ENCODE measurements at places on chromosomes 11 and 22.
A peak's percentile ranks its signal among the peaks of the same experiment; 100 is the strongest.

GRCh38 chr11:100823360-100823759 lies 136.3 kb downstream of the ARHGAP42 start:
- DNase-seq = no peak

DNA sequence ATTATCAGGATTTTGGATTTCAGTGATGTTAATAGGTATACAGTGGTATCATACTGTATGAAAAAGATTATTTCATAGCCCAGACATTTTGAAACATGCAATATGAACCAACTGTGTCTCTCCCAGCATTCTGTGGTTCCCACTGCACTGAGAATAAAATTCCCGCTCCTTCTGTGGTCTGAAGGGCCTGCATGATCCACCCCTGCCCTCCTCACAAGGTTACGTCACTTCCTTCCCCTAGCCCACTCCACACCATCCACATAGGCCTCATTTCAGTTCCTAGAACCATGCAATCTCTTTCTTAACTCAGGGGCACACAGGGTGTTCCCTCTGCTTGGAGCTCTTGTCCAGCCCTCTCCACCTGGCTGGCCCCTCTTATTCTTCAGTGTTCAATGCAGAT lies 103.1 kb downstream of the TSPAN18 start:
- DNase-seq = no peak

- no peak for DNase-seq
These were observed 522 bp downstream of the RHOG start for GRCh38 chr11:3840004-3840869.

- no peak for DNase-seq
These were observed 24.9 kb upstream of the WNT11 start for GRCh38 chr11:76231121-76231738.

DNA sequence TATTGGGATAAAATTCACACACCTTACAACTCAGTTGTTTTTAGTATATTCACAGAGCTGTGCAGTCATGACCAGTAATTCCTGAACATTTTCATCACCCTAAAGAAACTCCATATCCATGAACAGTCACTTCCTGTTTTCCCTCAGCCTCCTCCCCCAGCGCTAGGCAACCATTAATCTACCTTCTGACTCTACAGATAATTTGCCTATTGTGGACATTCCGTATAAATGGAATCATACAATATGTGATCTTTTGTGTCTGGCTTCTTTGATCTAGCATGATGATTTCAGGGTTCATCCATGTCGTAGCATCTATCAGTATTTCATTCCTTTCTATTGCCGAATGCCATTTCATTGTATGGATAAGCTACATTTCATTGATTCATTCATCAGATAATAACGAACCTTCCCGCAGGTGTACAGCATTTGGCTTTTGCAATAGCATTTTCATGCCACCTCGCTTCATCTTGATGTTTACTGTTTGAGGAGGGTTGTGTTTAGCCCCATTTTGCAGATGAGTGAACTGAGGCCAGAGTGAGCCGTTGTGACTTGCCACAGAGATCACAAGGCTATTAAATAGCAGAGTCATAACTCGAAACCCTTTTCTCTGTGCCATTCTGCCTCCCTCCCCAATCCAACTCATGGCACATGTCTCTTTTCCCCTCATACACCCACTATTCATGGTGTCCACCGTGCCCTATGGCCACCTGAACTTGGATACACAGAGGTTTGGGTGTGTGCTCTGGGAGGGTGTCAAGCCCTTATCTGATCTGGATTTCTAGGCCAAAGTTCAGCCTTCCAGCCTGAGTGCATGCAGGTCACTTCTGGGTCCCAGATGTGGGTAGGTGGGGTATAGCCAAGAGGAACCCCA lies 11.1 kb upstream of the MYH9 start:
- no peak for DNase-seq

GRCh38 chr11:70669871-70670675 lies 271.7 kb downstream of the CTTN start:
- DNase-seq = no peak

GRCh38 chr22:36977401-36977861 lies 41.8 kb downstream of the TST start:
- DNase-seq = peak; percentile 74

DNA sequence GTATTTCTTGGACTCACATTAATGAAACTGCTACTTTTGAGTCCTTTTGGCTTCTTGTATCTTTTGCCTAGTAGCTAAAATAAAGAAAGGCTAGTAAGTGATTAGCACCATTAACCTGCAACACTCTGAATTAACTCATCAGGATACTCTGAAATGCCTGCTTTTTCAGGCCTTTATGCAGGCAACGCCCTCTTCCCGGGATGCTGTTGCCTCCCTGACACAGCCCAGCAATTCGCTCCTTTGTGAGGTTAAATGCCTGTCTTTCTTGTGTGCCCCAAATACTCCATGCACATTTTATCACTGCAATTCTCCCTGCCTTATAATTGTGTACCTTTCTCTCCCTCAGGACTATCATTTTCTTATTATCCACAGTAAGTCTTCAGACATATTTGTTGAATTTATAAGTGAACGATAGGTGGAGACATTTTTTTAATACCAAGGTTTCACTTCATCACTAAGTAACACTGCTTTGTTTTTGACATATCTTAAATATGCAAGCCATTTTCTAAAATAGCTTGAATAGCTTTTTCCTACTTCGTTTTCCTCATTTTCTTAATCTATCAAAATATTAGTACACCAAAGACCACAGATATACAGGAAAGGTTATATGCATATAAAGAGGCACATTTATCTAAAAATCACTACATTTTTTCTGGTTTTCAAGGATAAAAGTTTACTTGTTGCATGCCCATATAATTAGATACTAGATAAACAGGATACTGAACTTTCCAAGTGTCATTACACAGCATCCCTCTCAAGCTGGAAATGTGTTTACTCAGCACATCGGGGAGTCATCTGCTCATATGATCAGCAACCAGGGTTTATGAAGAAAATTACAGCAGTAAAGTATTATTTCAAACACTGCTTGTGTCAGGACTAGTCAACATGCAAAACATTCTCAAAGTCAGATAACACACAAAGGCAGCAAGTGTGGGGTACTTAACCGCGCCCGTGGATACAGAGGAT lies 48.5 kb upstream of the DDI1 start:
- no peak for DNase-seq

- no peak for DNase-seq
These were observed 50.6 kb upstream of the ACCSL start for GRCh38 chr11:43997022-43997660.

DNA sequence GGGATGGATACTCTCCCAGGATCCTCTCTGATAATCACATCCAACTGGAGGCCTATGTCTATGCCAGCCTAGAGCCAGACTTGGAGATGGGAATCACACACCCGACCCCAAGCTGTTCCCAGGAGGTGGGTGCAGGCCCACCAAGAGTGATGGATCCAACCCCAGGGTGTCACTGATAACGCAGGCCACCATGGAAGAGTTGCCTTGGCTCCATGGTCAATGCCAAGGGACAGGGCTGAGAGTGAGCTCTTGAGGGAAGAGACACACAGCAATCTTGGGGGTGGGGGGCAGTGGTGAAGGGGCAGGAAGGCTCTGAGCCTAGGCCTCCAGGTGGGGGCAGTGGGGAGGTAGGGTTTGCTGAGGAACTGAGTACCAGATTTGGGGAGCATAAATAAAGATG lies 16.9 kb downstream of the TUB start:
- DNase-seq = no peak

DNA sequence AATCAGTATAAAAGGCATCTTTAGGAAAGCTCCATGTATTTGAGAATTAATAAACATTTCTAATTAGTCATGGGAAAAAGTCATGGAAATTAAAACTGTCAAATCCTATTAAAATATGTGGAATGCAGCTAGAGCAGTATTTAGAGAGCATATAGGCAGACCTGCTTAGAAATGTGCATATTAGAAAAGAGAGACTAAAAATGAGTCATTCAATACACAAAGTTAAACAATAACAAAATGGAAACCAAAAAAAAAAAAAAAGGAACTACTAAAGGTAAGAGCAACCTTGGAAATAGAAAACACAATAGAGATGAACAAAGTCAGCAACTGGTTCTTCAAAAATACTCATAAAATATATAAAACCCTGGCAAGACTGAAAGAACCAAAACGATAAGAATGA lies 59.7 kb upstream of the RASSF10 start:
- no peak for DNase-seq

DNA sequence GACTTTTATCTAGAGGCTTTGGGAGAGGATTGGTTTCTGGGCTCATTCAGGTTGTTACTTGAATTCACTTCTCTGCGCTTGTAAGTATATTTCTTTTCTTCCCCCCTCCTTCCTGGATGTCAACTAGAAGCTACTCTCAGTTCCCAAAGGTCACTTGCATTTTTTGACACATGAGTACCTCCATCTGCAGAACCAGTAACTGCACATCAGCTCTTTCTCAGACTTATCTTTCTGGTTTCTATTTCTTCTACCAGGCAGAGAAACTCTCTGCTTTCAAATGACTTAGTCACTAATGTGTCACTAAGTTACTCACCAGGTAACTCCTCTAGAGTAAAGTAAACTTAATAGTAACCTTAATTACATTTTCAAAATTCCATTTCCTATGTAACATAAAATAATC lies 773.0 kb upstream of the LUZP2 start:
- no peak for DNase-seq

- DNase-seq = no peak
These were observed 73.7 kb downstream of the JAM3 start for GRCh38 chr11:134142536-134142935.

GRCh38 chr11:15175831-15176230 lies 61.1 kb downstream of the INSC start:
- no peak for DNase-seq

GRCh38 chr22:36405671-36406538 lies 18.1 kb upstream of the MYH9 start:
- DNase-seq = no peak

GRCh38 chr11:90997241-90997640 lies 774.4 kb upstream of the CHORDC1 start:
- DNase-seq = no peak

DNA sequence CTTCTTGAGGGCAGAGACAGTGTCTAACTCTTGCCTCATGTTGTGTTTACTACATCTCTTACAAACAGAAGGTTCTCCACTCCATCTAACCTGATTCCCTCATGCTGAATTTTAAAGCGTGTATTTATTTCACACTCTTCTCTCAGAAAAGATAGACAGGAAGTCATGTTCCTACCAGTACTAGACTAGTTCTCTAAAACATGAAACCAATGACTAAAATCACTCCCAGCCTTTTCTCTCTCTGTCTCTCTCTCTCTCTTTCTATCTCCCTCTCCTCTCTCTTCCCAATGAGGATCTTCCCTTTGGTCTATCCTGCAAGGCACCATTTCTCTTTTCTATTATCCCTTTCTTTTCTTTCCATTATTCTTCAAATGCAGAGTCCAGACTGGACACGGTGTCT lies 391.9 kb upstream of the CADM1 start:
- DNase-seq = no peak

DNA sequence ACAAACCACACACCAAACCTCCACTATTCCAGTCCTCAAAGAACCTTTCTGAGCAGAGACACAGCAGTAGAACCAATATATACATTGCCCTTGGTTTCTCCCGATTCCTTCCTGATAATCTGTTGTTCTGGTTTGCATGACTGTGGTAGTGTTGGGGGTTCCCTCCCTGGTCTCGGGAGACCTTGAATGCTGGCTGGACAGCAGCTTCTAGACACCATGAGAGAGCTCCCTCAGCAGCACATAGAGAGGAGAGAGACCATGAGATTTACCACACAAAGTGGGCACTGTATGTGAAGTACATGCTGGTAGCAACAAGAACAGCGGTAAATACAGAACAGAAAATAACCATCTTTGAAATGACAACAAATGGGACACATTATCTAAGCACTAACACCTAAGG lies 2.6 kb downstream of the C11orf91 start:
- DNase-seq = no peak

GRCh38 chr11:12497431-12497830 lies 120.1 kb downstream of the PARVA start:
- DNase-seq = no peak

DNA sequence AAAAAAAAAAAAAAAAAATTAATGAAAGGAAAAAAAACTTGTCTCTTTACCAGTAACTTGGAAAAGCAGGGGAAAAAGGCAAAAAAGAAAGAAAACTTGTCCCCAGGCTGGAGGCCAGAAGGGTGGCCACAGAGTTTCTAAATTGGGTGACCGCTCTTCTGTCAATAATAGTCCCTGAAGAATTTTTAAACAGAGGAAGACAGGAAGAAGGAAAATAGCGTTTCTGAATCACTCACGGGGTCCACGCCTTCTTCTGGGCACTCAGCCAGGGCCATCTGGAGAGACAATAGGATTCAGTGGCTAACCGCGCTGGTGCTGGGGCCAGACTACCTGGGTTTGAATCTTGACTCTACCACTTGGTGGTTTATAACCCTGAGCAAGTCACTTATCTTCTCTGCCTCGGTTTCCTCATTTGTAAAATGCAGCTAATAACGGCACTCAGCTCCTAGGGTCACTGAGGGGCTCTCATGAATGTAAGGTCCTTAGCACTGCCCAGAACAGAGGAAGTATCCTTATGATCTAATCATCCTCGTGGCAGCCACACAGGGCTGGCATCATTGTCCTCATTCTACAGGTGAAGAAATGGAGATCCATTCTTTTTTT lies 7.0 kb downstream of the C11orf86 start:
- DNase-seq = no peak

DNA sequence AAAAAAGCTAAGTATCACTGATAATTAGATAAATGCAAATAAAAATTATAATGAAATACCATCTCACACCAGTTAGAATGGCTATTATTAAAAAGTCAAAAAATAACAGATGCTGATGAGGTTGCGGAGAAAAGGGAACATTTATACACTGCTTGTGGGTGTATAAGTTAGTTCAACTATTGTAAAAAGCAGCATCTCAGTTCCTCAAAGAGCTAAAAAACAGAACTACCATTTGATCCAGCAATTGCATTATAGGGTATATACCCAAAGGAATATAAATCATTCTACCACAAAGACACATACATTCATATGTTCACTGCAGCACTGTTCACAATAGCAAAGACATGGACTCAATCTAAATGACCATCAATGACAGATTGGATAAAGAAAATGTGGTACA lies 120.3 kb upstream of the ZBED5 start:
- no peak for DNase-seq

DNA sequence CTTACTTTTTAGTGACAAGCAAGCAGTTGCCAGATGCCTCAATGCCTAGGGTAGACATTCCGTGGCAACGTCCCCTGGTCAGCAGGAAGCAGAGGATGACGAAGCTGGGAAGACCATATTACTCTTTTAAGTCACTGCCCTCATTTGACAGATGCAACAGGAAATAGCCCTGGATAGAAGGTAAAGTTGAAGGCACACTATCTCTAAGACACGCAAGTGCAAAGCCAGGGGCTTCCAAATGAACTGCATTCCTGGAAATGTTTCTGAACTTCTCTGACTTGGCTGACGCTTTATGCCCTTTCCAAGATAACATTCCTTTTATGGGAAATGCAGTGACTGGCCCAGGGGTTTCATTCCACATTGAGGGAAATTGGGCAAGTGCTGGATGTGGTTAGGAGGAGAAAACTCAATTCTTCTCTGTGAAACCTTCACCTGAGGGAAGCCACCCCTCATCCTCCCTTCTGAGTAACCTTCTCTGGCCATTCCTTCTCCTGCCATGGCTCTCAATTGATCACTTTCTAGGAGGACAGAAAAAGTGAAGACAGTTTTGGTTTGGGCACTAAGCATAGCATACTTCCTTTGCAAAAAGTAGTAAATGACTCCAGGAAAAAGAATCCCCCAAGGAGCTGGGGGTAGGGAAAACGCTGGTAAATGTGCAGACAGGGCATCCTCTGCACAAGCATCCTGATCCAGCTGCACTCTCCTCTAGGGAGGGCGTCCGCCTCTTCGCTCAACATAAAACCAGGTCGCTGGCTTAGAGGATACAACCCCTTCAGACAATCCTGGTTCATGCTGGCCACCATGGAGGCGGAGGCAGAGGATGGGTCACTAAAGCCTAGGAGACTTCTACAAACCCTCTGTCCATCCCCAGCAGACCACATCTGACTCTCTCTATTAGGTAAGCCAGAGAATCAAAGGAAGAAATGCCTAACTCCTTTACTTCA lies 14.5 kb downstream of the PCSK7 start:
- DNase-seq = no peak

Data from activated naive CD4-positive, alpha-beta T cell (primary cell).